Activated T-helper 1 cell treated with anti-CD3 and anti-CD28 coated beads, Interleukin-2, amount 50 U/mL, for 16 hours (primary cell): ENCODE measurements at places on chromosomes 11 and 22.

DNA sequence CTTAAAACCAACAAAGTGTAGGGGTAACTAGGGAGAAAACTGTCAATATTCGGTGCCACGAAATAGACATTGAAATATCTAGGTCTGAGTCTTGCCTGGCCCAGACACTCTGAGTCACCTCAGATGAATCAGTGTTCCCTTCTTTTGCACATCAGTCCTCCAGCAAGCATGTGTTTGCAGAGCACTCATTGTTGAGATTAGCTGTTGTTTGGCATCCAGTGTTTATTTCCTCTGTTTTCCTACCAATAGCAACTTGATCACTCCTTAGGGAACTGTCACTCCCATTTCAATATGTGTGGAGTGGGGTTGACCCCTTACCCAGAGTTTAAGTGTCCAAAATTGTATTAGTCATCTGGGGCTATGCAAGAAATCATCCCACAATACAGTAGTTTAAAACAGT, 4.7 kb upstream of the ASCC2 start:
- DNase-seq = no peak

GRCh38 chr11:5992604-5993251, 5.9 kb upstream of the OR52L1 start:
- DNase-seq = no peak

GRCh38 chr11:75815345-75816168, 547 bp downstream of the UVRAG start:
- DNase-seq = no peak

GRCh38 chr11:11022125-11022730, 164.4 kb upstream of the ZBED5 start:
- DNase-seq = no peak

- DNase-seq = no peak
Observed at GRCh38 chr22:33666961-33667619, 253.2 kb downstream of the LARGE1 start.

DNA sequence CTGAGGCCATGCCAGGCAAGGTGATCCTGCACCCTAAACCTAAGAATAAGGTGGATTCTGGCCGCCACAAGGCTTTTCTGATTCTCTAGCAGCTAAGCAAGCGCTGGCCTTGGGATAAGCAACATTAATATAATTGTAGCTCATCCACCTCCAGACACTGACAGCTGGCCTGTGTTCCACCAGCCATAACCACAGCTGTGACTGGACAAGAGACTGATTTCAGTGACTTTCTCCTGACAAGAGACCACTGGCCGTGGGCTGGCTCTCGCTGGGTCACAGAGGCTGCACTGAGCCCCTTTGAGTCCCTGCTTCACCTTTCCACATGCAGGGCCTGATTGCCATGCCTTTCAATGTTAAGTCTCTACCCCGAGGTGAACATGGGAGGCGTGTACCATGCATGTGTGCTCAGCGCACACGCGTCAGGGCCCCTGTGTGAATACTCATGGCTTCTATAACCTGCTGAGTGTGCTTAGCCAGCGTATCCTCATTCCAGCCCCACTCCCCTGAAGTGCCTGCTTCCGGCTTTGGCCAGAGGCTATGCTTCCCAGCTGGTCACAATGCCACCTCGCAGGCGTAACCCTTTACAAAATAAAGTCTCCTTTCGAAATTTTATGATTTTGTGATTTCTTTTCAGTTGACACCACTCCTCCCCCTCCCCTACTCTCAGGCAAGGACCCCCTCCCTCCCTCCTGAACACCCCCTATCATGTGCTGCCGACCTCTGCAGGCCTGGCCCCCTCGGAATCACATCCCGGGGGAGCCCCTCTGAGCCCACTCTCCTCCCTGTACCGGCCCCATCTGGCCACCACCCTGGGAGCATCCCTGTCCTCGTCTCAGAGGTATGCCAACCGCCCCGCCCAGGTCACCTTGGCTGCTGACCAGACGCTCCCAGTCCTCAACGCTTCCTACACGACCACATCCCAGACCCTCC, 128.1 kb downstream of the CTTN start:
- no peak for DNase-seq
